A549 treated with dexamethasone at 1 μM for 4 hours (cell line): ENCODE measurements at places on chromosomes 2 and 18. TPM values are rescaled to one million over a fixed set of nuclear protein-coding genes. Genes with fewer than 3 reads are reported as not detected.

Gene CHMP1B
- 39.9 to 49.0 TPM (median 41.2 TPM) in 5 replicates for total RNA-seq

Gene CLEC4F
- not detected in 5 replicates for total RNA-seq

Gene DOK6
- not detected in 5 replicates for total RNA-seq

Gene PLCL1
- total RNA-seq: 0.02 TPM in 1 of 5 replicates, not detected in the others

Gene RBKS
- 6.8 to 8.0 TPM (median 7.5 TPM) in 5 replicates for total RNA-seq

Gene INHBB
- total RNA-seq: 22.0 to 35.9 TPM (median 28.5 TPM) in 5 replicates

Gene GCG
- total RNA-seq: 0.07 to 0.18 TPM in 2 of 5 replicates, not detected in the others

Gene FOXI3
- total RNA-seq: 0.03 to 0.05 TPM (median 0.04 TPM) in 3 of 5 replicates, not detected in the others

Gene IL36RN
- 0.03 to 0.12 TPM in 2 of 5 replicates, not detected in the others for total RNA-seq

Gene TMEM37
- 1.3 to 2.7 TPM (median 2.5 TPM) in 5 replicates for total RNA-seq

Gene IMMT
- total RNA-seq: 110 to 120 TPM (median 116 TPM) in 5 replicates

Gene MYOM1
- total RNA-seq: 0.07 to 0.30 TPM (median 0.25 TPM) in 5 replicates

Gene CYP27C1
- 2.4 to 4.4 TPM (median 4.1 TPM) in 5 replicates for total RNA-seq

Gene ASB18
- not detected in 5 replicates for total RNA-seq

Gene MORN2
- total RNA-seq: 33.7 to 48.2 TPM (median 36.6 TPM) in 5 replicates

Gene BMP10
- total RNA-seq: not detected in 5 replicates

Gene MOCOS
- total RNA-seq: 2.7 to 4.9 TPM (median 3.6 TPM) in 5 replicates

Gene SLC9A2
- 2.4 to 3.8 TPM (median 3.6 TPM) in 5 replicates for total RNA-seq

Gene NTSR2
- not detected in 5 replicates for total RNA-seq

Gene TRIM43
- 0.07 to 0.17 TPM (median 0.12 TPM) in 4 of 5 replicates, not detected in the other for total RNA-seq

Gene SP110
- total RNA-seq: 8.0 to 10.5 TPM (median 9.5 TPM) in 5 replicates

Gene ETAA1
- total RNA-seq: 8.5 to 10.4 TPM (median 10.0 TPM) in 5 replicates

Gene ITPRIPL1
- total RNA-seq: not detected in 5 replicates

Gene CRYGC
- not detected in 5 replicates for total RNA-seq

Gene ALPI
- total RNA-seq: 0.02 to 0.05 TPM (median 0.04 TPM) in 3 of 5 replicates, not detected in the others

Gene CDKL4
- not detected in 5 replicates for total RNA-seq

Gene DNMT3A
- total RNA-seq: 5.7 to 8.5 TPM (median 7.9 TPM) in 5 replicates

Gene SETBP1
- total RNA-seq: 0.37 to 0.74 TPM (median 0.63 TPM) in 5 replicates

Gene CNTNAP5
- not detected in 5 replicates for total RNA-seq

Gene SLC11A1
- total RNA-seq: 0.11 to 0.20 TPM (median 0.16 TPM) in 5 replicates

Gene OTOF
- total RNA-seq: 0.06 to 0.44 TPM (median 0.19 TPM) in 5 replicates

Gene PNKD
- total RNA-seq: 63.9 to 67.2 TPM (median 64.0 TPM) in 5 replicates
